ENCODE measurements at places on chromosomes 4 and X.

DNA sequence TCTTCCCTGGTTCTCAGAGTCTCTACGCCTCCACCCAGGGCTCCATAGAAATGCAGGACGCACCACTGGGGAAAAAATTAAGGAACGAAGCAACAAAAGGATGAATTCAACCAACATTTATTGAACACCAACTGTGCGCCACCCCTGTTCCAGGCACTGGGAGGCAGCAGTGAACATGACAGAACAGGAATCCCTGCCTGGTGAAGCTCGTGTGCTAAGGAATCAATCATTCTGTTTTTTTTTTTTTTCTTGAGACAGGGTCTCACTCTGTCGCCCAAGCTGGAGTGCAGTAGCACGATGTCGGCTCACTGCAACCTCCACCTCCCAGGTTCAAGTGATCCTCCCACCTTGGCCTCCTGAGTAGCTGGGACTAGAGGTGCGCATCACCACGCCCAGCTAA is 1.9 kb upstream of the FTSJ1 start:
- no peak for DNase-seq

DNA sequence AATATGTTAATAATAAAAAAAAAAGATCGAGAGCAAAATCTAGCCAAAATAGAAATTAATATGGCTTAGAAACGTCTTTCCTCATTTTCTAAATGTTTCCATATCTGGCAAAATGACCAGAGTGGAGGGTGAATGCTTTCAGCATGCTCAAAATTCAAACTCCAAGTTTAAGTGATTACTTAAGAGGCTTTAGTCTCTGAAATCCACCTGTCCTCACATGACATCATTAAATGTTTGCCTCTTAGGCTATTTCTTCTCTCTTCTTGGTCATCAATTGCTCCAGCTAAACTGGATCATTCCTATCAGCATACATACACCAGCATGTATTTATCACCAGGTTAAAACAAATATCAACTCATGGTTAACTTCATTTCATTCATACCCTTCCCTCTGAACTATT is 54.5 kb upstream of the ATXN3L start:
- no peak for DNase-seq

- no peak for DNase-seq
These were observed 350.3 kb downstream of the PTTG2 start for GRCh38 chr4:38310446-38311043.

GRCh38 chrX:129831091-129831885 is 12.4 kb downstream of the ZDHHC9 start:
- DNase-seq = peak; percentile 30

DNA sequence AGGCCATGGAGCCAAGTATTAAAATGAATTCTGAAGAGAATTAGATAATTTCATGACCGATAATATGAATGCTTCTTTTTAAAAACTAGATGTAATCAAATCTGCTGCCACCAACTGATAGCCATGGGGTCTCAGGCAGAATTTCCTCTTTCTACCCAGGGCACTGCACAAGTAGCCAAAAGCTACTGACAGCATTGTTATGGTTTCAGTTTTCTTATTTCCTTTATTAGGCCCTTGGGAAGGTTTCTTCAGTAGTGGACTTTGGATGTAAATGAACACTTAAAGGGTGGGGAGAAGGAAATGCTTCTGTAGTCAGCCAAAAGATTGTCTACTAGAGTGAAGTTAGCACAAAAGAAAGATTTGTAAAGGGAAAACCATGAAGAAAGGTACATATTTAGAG is 686.0 kb downstream of the ADGRL3 start:
- DNase-seq = no peak

GRCh38 chrX:22110729-22111494 is 78.8 kb downstream of the PHEX start:
- no peak for DNase-seq

GRCh38 chrX:147680251-147680650 is 231.5 kb upstream of the FMR1 start:
- no peak for DNase-seq

DNA sequence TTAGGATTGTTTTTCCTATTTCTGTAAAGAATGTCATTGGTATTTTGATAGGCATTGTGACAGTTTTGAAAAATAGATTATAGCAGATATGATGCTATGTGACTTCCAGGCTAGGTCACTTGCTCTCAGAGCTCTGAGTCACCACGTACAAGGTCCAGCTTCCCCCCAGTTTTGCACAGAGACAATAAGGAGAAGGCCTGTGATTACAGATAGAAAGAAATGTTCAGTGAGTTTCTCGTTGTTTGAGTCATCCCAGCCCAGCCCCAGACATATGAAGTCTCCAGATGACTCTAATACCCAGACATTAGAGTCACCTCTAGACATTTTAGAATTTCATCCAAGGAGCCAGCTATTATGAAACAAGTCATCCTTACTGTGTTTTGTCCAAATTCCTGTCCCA is 57.2 kb downstream of the MFAP3L start:
- no peak for DNase-seq

- no peak for DNase-seq
These were observed 265.8 kb downstream of the PCDH18 start for GRCh38 chr4:137266511-137266910.

Data from NCI-H510A (cell line).